ENCODE measurements at places on chromosomes 3 and 15.

DNA sequence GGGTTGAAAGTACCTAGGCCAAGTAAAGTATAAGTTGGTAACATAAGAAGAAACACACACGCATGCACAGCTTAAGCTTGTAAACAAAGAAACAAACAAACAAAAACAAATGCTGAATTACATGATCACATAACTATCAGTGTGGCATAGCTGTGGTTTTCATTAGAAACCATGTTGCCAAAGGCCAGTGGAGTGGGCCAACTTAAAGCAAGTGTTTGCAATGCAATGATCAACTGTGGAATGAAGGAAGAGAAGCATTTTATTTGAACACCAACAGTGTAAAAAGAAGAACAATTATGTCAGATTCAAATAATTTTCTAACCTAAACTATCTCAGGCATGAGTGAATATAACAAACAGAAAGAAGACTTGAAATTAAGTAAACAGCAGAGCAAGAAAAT is 199.4 kb upstream of the STRIT1 start:
- DNase-seq = no peak

- no peak for DNase-seq
Observed at GRCh38 chr3:55105647-55106046, 177.8 kb upstream of the LRTM1 start.

- peak; percentile 32 for DNase-seq
Observed at GRCh38 chr3:188152660-188153436, 1.1 kb upstream of the LPP start.

DNA sequence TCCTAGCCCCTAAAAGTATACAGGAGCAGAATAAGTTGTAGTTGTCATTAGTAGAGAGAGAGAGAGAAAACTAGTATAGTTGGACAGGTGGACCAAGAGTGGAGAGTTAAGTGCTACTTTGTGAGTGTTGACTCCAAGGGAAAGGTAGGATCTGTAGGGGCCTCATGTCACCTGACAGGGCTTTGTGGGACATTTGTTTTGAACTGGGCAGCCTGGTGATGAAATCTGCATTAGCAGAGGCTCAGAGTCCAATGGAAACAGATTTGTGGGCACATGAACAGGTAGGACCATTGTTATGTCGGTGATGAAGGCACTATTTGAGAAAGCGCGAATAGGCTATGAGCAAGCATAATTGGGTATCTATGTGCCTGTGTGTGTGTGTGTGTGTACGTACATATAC is 43.5 kb downstream of the SGO1 start:
- no peak for DNase-seq

DNA sequence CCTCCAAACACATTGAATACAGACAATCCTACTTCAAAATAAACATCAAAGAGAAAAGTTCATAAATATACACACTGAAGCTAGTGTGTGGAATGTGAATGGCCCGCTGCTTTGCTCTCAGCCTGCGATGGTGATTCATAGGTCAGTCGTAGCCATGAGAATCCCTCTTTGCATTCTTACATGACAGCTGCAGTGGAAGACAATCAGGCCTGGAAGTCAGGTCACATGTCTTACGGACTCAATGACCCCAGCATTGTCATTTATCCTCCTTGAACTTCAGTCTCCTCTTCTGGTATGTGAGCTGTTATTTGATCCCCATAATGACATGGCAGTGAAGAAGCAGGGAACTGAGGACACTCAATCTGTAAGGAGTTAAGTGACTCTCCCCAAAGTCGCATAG is 217.8 kb upstream of the EOMES start:
- DNase-seq = no peak

DNA sequence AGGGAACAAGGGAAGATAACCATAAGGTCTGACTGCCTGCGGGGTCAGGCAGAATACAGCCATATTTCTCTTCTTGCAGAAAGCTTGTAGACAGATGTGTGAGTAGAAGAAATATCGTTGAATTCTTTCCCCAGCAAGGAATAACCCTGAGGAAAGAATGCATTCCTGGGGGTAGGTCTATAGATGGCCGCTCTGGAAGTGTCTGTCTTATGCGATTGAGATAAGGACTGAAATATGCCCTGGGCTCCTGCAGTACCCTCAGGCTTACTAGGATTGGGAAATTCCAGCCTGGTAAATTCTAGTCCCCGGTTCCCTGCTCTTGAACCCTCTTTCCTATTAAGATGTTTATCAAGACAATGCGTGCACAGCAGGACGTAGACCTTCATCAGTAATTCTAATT is 15.8 kb upstream of the SST start:
- DNase-seq = no peak

DNA sequence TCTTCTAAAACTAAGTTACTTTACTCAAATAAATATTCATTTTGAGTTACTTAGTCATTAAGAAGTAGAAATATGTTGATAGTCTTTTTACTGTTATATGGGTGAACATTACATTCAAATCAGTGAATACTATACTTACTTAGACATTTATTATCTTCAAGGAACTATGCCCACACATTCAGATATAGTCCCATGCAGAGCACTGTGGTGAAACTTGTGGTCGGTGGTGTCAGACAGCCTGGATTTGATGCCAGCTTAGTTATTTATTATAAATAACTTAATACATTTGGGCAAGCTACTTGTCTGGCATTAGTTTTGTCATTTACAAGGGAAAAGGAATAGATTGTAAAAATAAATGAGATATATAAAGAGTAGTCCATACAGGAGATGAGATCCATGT is 149.5 kb downstream of the RAP2B start:
- no peak for DNase-seq

DNA sequence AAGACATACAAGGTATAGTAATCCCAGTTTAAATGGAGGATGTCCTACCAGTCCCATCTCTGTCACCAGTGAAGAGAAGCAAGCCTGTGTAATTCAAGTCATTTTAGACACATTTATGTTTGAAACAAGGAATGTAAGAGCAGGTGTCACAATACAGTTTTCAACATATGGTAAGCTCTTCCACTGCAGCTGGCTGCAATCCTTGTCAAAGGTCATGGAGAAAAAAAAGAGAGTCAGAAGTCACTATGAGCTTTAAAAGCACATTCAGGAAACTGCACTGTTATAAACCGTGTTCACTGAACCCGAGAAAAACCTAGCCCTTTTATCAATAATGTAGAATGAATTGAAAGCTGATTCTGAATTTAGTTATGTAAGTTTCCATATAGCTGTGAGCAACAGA is 206.4 kb downstream of the NAALADL2 start:
- DNase-seq = no peak

DNA sequence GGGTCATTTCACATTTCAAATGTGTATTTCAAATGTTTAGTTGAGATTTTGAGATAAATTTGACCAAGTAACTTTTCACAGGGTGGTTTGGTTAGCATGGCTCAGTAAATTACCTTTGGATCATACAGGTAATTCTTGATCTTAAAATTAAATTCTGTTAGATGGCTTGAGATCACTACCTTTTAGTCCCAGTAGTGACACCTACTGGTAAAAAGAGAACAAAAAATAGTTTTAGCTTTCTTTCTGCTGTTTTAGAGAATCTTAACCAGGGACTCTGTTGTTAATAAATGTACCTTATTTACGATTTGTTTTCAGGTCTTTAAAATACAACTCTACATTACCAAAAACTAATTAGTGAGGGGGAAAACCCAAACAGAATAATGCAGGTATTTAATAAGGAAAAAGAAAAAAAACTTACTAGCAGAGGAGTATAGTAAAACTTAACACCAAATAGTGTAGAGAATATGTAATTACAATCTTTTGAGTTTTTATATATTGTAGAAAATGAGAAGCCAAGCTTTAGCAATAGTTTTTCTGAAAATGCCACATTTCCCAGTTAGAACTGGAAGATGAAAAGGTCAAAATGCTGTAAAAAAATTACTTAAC is 620.3 kb upstream of the AGTR1 start:
- DNase-seq = no peak

DNA sequence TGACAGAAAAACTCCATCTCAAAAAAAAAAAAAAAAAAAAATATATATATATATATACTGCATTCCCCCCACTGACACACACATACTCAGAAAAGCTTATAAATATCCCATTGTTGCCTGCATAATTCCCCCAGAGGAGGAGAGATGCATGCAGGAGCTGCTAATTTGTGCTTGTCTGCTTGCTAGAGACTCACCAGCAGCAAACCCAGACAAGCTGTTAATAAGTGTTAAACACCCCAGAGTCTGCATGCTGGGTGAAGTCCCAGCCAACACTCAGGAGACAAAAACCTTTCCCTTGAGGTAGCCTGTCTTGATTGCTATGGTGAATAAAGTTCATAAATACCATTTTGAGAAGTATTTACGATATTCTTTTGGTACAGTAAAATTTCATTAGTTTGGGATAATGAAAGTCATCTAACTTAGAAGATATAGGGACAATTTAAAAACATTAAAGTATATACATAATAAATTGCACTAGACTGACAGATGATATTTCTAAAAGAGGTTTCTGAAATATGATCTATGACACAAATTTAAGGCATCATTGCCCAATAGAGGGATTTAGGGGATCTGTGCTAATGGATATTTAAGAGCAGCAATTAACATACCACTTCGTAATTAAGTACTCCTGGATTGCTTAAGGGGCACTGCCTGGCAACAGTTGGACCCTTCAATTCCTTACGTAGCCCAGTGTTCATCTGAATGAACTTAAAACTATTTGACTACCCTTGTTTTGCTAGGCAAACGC is 400.0 kb upstream of the C2CD4B start:
- no peak for DNase-seq
